ENCODE measurements at places on chromosomes 3 and 15.

GRCh38 chr3:80549173-80549572, 781.4 kb upstream of the ROBO1 start:
- DNase-seq: no peak

GRCh38 chr15:68106656-68107055, 52.5 kb downstream of the PIAS1 start:
- DNase-seq: no peak

DNA sequence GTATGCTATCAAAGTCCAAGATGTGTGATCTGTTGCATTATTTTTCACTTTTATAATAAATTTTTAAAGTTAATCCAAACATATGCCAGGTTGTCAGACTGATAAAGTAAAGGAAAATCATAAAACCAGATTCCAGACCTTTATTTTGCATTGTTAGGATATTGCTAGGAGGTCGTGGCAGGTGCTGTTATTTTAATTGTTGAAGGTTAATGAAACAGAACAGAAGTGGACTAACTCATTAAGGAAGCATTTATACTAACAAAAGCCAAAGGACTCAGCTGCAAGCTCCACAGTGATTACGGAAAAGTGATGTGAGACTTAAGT, 63.1 kb downstream of the DCLK3 start:
- no peak for DNase-seq

- DNase-seq: no peak
Observed at GRCh38 chr3:37943631-37944314, 46.8 kb upstream of the VILL start.

DNA sequence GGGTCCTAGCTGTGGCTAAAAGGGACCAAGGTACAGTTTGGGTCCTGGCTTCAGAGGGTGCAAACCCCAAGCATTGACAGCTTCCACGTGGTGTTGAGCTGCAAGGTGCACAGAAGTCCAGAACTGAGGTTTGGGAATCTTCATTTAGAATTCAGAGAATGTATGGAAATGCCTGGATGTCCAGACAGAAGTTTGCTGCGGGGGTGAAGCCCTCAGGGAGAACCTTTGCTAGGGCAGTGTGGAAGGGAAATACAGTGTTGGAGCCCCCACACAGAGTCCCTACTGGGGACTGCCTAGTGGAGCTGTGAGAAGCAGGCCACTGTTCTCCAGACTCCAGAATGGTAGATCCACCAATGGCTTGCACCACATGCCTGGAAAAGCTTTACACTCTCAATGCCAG, 17.9 kb downstream of the RNF13 start:
- no peak for DNase-seq

DNA sequence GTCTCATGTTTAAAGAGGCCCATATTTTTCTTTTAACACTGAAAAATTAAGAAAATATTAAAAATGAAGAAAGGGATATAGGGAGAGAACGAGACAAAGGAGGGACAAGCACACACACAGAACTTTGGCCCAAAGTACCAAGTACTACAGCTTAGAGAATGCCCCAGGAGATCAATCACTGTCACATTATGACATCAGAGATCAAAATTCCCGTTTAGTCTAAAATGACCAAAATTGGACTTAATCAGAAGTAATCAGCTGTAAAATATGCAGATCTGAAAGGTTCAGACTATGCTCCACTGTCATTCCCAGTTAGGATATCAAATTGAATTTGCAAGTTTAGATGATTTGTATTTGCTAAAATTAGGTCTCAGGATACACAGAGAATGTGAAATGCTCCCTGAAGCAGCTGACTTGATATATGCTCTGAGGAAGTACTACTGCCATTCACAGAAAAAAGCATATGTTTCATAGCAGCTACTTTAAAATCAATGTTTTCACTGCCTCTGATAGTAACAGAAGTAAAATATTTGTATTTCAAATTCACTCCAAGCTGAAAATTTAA, 123.0 kb downstream of the PEAK1 start:
- DNase-seq: no peak

- DNase-seq: no peak
Observed at GRCh38 chr15:60519218-60519617, 40.3 kb upstream of the ICE2 start.
